ENCODE measurements at places on chromosomes 3 and 15.

GRCh38 chr3:120177151-120177550, 82.9 kb upstream of the GSK3B start:
- DNase-seq, result no peak

- DNase-seq, result no peak
Observed at GRCh38 chr3:168117059-168117458, 21.3 kb upstream of the GOLIM4 start.

GRCh38 chr15:28269097-28269496, 52.9 kb downstream of the HERC2 start:
- DNase-seq, result no peak

DNA sequence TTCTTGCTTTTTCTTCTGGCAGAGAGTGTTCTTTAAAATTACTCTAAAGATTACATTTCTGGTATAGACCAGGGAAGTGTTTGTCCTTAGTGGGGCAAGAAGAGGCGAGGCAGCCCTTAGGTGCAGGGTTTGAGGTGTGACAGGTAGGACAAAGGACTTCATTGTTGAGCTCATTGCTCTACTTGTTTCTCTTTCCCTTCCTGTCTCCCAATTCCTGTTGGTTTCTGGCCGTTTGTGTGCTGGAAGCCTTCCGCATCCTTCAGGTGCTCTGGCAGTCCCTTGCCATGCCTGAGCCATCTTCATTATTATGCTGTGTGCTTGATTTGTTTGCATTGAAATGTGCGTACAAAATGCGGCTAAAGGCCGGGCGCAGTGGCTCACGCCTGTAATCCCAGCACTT, 85.1 kb downstream of the CCK start:
- DNase-seq, result no peak

GRCh38 chr3:85783291-85783690, 824.5 kb downstream of the CADM2 start:
- no peak for DNase-seq

DNA sequence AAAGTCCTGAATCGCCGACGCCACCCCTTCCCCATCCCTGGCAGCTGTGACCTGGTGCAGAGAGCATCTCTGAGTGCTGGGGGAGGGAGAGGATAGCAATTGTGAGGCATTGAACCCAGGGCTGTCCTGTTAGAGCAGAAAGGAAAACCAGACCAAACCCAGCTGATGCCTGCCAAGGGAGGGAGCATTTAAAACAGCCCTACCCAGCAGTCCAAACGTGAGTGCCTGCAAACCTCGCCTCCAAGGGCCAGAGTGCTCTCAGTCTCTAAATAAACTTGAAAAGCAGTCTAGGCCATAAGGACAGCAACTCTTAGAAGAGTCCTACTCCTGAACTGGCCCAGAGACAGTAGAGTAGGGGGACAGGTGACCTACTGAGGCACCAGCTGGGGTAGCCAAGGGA, 20.0 kb upstream of the LARS2 start:
- DNase-seq, result no peak

- DNase-seq, result no peak
Observed at GRCh38 chr3:65178703-65179102, 490.9 kb upstream of the ADAMTS9 start.

DNA sequence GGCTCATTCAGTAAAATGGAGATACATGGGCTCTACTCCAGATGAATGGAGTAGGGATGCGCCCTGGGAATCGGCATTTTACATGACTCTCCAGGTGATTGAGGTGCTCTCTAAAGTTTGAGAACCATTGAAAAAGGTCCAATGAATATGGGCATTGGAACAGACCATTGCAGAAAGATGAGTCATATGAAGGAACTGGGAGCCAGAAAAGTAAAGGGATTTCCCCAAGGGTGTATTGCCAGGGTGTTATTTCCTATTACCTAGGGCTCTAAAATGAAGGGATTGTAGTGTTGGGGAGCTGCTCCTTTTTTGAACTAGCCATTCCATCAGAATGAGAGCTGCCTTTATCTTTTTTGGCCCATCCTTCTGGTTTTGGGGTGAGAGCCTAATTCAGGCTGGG, 21.7 kb downstream of the CLDN11 start:
- DNase-seq, result no peak

DNA sequence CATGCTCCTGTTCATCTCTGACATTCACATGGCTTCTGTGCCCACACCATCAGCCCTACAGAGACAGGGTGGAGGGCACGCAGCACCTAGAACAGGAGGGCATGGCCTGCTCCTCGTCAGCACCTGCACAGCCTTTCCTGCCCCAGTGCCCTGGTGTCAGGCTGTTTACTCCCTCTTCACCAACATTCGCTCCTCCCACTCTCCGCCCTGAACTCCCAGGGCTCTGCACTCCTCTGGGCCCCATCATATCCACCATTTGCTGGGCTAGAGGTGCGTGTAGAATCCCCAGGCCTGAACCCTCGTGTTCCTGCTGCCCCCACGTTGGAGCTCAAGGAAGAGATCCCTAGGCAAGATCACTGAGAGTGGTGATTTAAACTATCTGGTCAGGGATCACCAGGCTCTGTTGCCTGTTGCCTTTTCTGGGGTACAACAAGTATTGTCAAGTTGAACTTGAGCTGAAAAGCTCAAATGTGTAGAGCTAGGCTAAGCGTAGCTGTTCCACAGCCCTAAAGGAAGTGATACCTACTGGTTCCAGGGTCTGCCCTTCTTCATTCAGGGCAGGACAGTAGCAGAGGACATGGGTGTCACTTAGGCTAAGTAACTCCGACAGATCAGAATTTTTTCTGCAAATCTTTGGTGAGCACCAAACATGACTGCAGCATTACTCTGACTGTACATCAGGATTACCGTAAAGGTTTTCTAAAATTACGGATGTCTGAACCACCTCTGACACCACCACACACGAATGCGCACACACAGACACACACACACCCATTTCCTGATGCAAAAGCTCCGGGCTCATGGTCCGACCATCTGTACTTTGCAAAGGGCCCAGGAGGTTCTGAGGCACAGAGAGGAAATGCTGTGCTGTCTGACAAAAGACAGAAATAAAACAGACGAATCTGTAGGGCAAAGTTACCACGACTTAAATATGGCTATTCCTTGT, 43.7 kb upstream of the GNB5 start:
- no peak for DNase-seq

GRCh38 chr3:18443665-18444594, 18.8 kb upstream of the SATB1 start:
- peak; percentile 8 for DNase-seq

- no peak for DNase-seq
Observed at GRCh38 chr3:96266395-96267190, 547.8 kb upstream of the EPHA6 start.

DNA sequence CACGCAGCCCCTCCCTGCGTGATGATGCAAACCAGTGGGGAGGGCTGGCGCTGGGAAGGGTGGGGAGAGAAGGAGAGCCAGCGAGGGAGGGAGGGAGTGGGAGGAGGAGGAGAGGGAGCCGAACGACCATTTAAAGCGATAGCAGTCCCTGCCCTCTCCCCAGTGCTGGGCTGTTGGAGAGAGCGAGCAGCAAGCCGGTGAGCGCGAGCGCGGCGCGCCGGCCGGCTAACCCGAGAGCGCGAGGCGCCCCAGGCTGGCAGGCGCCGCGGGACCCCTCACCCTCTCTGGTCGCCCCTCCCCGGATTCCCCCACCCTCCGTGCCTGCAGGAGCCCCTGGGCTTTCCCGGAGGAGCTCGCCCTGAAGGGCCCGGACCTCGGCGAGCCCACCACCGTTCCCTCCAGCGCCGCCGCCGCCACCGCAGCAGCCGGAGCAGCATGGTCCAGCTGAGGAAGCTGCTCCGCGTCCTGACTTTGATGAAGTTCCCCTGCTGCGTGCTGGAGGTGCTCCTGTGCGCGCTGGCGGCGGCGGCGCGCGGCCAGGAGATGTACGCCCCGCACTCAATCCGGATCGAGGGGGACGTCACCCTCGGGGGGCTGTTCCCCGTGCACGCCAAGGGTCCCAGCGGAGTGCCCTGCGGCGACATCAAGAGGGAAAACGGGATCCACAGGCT, at the start of gene GRM7:
Gene GRM7, plus strand, starts transcription at position 162 of the 671 bp plus-strand sequence.
- DNase-seq, result no peak

GRCh38 chr15:28892789-28893610, 7.2 kb downstream of the APBA2 start:
- DNase-seq, result no peak

- DNase-seq, result no peak
Observed at GRCh38 chr3:110628650-110629301, 442.8 kb upstream of the NECTIN3 start.

- DNase-seq, result no peak
Observed at GRCh38 chr3:159139326-159139725, 337.5 kb downstream of the MFSD1 start.

- DNase-seq, result no peak
Observed at GRCh38 chr3:146803745-146804144, 198.6 kb upstream of the PLSCR5 start.

DNA sequence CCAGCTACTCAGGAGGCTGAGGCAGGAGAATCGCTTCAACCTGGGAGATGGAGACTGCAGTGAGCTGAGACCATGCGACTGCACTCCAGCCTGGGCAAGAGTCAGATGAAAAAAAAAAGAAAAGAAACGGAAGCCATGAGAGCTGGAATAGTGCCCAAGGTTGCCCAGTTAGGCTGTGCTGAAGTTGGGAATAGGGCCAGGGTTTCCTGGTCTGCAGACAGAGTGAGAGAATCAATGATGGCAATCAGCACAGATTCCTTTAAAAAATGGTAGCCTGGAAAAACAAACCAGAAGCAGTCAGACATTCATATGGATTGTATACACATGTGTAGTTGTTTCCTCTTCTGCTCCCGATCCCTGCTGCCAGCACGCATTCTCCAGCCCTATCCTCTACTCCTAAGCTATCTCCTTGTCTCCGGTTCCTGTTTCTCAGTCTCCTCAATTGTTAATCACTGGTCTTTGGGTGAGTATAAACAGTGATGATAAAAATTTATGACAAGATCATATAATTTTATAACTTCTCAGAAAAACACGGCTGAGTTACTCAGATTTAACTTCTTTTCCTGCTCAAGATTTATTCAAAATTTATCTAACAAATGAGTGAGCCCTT, 316.2 kb upstream of the UMPS start:
- no peak for DNase-seq

DNA sequence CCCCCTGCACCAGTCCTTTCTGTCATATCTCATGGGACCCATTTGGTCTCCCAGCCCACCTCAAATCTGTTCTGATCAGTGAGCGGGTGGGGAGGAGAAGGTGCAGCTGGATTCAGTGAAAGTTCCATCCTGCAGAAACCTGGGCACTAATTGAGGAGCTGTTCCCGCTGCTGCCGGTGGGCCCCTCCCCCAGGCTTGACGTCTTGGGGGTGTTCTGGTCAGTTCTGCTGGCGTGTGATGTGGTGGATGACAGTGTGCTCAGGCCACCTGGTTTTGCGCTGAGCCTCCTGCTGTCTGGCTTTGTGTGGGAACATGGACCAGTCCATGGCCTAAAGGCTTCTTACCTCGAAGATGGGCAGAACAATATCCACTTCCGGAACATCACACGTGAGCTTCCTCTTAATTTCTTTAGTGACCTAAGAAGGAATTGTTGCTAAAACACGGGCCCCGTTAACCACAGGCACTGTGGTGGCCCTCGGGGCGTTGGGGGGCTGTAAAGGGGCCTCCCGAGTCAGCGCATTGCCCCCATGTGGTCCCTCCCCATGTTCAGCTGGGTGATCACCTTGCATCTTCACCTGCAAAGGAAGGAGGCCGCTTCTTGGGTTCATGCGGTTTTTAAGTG, 59.7 kb downstream of the RGMA start:
- DNase-seq, result no peak

DNA sequence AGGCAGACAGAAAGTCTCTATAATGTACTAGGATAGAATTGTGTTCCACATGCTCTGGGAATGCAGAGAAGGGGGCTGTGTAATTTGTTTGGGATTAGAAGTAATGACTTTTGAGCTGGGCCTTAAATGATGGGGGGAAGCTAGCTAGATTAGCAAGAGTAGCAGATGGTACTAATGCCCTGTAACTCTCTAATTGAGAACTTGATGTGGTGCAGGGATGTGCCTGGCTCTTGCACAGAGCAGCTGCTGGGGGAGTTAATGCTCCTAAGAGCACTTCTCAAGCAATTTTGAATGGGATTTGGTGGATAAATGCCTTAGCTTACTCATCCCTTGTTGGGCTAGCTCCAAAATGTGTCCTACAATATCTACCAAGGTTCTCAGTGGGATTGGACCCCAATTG, 12.4 kb upstream of the SYN2 start:
- DNase-seq, result no peak

DNA sequence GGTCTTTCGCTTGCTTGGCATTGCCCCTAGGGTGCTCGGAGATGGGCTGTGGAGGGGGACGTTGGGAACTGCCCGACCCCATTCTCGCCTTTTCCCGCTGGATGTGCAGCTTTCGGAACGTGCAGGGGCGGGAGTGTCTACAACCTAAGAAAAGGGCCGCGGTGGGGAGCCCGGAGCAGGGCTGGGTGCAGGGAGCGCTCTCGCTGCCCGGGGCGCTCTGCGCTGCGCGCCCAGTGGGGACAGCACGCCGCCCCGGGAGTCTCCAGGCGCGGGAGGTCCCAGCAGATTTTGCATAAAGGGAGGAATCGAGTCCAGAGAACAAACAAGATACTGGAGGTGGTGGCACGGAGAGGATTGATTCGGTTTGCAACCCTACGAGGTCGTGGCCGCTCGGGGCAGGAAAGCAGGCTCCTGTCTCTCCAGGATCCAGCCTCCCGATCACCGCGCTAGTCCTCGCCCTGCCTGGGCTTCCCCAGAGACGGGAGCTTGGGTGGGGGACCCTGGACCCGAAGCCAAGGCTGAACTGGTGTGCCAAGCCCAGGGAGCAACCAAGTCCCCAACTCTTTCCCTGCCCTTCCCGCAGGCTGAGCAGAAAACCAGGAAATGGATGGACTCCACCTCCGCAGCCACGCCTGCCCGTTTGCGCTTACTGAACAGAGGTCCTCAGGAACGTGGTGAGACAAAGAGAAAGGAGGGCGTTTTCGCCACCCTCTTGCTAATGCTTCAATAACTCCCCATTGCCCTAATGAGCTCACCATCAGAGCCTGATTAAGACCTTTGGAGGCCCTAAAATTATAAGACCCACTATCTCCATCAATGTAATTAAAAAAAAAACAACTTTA, 59.7 kb downstream of the NOX5 start:
- DNase-seq, result no peak

DNA sequence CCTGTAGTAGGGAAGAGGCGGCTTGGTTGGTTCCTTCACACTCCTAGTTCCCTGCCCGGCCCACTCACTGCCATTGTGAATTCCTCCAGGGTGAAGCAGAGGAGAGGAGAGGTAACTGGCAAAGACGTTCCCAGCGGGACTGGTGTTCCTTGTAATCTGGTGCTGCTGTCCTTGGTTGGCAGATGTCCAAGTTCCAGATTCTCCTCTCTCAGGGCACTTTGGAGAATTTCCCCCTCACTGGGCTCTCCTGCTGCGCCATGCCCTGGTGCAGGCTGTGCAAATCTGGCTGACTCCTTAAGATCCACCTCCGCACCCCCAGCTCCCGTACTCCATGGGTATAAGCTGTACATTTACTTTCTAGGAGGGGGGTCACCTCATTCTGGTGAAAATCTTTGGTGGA, 37.3 kb downstream of the THSD4 start:
- no peak for DNase-seq

- peak; percentile 76 for DNase-seq
Observed at GRCh38 chr15:31328428-31328968, 1.9 kb downstream of the KLF13 start.

GRCh38 chr3:172159962-172160538, 120.7 kb downstream of the FNDC3B start:
- no peak for DNase-seq

- peak; percentile 5 for DNase-seq
Observed at GRCh38 chr3:57815036-57815435, 58.9 kb downstream of the SLMAP start.

- no peak for DNase-seq
Observed at GRCh38 chr3:24857945-24858344, 363.3 kb upstream of the THRB start.

All from stimulated activated CD4-positive, alpha-beta T cell treated with anti-CD3 and anti-CD28 coated beads, Interleukin-15, amount 100 ng/mL, for 1 hour (primary cell).